ENCODE measurements at places on chromosomes 4 and X.
A peak's percentile ranks its signal among the peaks of the same experiment; 100 is the strongest.

DNA sequence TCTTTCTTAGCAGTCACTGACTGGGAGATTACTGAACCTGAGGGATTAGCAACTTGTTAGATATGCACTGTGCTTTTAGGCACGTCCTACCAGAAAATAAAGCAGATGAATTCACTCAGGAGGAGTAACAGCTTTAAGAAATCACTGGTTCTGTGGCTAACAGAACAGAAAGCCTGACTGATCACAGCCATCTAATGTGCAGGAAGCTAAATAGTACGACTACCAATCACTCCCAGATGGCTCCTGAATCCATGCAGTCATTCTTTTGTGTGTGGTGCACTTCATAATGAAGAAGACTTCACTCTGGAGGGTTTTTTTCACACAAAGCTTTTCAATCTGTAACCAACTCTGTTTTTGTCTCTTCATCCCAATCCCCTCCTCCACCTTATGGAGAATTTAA, 305.3 kb upstream of the INTU start:
- no peak for DNase-seq

- DNase-seq: peak; percentile 86
Observed at GRCh38 chr4:142416121-142416520, 430.0 kb downstream of the INPP4B start.

DNA sequence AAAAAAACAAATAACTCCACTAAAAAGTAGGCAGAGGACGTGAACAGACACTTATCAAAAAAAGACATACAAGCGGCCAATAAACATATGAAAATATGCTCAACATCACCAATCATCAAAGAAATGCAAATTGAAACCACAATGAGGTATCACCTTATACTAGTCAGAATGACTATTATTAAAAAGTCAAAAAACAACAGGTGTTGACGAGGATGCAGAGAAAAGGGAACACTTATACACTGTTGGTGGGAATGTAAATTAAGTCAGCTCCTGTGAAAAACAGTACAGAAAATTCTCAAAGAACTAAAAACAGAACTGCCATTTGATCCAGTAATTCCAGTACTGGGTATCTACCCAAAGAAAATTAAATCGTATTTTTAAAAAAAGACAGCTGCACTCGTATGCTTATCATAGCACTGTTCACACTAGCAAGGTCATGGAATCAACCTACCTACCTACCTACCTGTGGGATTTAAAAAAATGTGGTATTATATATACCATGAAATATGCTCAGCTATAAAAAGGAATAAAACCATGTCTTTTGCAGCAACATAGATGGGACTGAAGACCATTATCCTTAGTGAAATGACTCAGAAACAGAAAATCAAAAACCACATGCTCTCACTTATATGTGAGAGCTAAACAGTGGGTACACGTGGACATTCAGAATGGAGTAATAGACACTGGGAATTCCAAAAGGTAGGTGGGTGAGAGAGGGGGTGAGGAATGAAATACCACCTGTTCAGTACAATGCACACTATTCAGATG, 24.8 kb upstream of the PTPN13 start:
- no peak for DNase-seq

DNA sequence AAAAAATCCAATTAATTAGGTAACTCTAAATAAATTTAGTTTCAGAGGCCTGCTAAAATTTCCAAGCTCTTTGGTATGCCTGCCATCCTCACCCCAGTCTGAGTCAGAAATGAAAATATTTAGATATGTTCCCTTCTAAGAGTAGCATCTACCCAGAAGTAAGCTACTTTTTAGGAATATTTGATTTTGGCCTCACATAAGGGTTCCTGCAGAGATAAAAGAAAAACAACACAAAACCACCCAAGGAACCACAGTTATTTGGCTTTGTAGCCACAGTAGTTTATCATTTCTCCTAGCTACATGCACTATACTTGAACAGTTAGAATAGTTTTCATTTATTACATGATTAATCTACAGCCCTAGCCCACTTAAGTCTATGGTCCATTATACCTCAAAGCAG, 192.6 kb upstream of the FAM241A start:
- peak; percentile 71 for DNase-seq

DNA sequence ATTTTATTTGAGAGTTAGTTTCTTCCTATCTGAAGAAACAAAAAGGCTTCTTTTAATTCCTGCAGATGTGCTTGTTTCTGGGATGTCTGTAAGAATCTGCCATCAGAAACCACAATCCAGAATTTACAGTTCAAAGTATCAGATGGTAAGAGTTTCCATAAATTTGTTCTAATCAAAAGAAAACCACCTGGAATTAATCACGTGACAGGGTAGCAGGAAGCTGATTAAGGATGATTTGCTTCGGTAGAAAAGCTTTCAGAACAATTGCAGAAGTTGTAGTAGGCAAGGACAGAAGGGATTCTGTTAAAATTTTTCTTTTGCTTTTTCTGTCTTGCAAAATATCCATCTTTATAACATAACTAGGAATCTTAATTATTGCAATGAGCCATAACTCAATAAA, 1975.1 kb upstream of the AGA start:
- DNase-seq: no peak

GRCh38 chr4:38310446-38311043, 350.3 kb downstream of the PTTG2 start:
- DNase-seq: no peak

- DNase-seq: no peak
Observed at GRCh38 chr4:67052814-67053675, 492.3 kb downstream of the CENPC start.
